ENCODE measurements at places on chromosomes 12 and 14.

DNA sequence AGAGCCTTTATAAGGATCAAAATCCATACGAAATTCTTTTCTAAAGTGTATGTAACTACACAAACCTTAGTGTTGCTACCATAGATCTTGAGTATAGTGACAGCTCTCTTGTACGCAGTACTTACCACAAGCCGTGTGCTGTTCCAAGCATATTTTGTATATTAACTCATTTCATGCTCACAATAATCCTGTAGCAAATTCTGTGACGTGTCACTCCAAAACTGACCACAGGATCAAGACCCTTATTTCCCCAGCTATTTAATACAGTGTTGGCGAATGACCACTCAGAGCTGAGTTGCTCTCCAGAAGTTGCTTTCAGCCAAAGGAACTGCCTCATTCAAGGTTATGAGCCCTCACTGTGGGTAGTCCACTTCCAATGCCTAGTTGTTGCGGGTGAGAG, 169.8 kb downstream of the BTG1 start:
- no peak for DNase-seq

- DNase-seq = no peak
Observed at GRCh38 chr12:52965337-52965731, 16.4 kb downstream of the KRT18 start.

GRCh38 chr12:90515199-90516175, 439.5 kb downstream of the CCER1 start:
- DNase-seq = no peak

GRCh38 chr14:51954657-51955056, 34.7 kb upstream of the RTRAF start:
- DNase-seq = no peak

DNA sequence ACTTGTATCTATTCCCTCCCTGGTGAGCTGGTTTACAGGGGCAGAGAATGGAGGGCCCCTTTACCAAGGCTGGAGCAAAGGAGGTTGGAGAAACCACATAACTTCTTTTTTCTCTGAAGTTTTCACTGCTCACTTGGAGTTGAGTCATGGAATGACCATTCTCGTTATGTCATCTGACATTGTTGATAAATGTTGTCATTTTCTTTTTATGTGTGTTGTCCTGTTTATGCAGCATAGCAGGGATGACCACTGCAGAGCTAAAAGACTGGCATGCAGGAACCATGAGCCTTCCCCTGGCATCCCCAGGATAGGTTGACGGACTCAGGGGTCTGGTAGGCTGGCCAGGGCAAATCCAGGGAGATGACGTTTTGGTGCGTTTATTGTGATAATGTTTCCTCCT, 256.8 kb upstream of the DDHD1 start:
- no peak for DNase-seq

DNA sequence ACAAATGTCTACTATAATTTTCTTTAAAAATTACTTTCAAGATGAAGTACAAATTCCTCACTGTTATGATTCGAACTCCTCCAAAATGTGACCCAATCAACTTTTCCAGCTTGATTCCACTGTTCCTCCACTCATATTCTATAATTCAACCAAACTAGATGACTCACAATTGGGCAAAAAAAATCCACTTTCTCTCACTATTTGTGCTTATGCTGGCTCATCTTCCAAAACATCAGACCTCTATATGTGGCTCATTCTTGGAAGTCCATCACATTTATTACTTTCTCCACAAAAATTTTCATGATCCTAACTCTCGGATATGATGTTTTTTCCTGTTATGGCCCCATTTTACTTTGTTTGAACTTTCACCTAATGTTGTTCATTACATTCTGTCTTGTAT, 26.9 kb upstream of the RXYLT1 start:
- DNase-seq = no peak

- DNase-seq = no peak
Observed at GRCh38 chr12:57225680-57226210, 3.8 kb upstream of the SHMT2 start.

- peak; percentile 15 for DNase-seq
Observed at GRCh38 chr14:50363714-50364111, 33.0 kb downstream of the CDKL1 start.

Measured in activated CD4-positive, alpha-beta T cell treated with anti-CD3 and anti-CD28 coated beads, Interleukin-2, amount 50 U/mL, for 4 hours (primary cell).